Stimulated activated CD4-positive, alpha-beta T cell treated with anti-CD3 and anti-CD28 coated beads, Interleukin-2, amount 100 ng/mL, for 4 hours (primary cell): ENCODE measurements at places on chromosomes 4 and X.

DNA sequence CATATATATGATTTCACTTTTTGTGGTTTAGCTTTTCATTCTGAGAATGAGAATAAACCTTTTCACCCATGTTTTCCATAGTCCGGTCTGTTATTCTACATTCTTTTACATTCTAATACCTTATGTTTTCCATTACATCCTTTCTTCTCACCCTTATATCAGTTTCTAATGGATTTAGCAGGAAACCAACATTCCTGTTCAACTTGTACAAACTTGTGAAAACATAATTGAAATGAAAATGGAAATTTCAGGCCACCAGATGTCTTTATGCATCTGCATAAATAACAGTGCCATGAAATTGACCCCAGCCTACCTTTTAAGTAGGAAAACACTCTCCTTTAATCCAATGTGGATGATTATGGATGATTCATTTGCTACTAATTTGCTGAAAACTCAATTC is 494.8 kb upstream of the ZFP42 start:
- DNase-seq = no peak

DNA sequence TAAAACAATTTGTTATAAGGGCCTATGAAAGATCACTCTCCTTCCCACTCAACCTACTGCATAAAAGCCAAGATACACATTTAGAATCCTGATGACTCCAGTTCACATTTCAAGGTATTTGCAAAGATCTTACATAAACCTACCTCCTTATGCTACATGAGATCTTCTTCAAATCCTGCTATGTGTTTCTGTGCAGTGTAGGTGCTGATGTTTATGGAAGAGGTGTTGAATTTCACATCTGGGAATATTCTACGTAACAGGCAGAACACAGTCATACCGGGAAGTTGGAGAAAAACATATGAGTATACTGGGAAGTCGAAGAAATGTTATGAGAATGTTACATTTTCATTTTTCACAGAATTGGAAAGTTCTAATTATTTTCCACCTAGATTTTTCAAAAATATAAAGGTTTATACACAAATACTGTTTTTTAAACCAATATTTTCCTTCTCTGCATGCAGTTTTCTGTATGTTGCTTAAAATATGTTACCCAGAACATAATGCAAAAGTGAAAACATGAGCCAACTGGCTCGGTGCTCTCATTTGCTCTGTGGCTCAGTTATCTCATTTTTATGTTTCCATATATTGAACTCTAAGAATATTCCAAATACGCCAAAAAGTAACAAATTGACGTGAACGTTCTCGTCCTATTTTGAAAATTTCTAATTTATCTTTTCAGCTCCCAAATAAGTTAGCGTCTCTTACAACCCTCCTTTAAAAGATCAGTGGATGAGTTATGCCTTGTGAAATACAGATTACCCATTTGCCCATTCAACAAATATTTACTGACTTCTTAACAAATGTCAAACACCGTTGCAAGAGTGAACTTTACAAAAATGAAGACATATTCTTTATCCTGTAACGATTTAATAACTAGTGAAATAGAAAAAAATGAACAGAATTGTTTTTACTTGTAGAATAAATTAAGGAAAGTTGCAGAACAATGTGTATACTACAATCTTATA is 899.3 kb downstream of the STIM2 start:
- DNase-seq = no peak

- DNase-seq = no peak
Observed at GRCh38 chr4:180285796-180286195, 1957.4 kb upstream of the TENM3 start.

GRCh38 chr4:168713253-168713652 is 216.4 kb downstream of the PALLD start:
- no peak for DNase-seq

- no peak for DNase-seq
Observed at GRCh38 chr4:104743215-104743653, 248.5 kb upstream of the CXXC4 start.

DNA sequence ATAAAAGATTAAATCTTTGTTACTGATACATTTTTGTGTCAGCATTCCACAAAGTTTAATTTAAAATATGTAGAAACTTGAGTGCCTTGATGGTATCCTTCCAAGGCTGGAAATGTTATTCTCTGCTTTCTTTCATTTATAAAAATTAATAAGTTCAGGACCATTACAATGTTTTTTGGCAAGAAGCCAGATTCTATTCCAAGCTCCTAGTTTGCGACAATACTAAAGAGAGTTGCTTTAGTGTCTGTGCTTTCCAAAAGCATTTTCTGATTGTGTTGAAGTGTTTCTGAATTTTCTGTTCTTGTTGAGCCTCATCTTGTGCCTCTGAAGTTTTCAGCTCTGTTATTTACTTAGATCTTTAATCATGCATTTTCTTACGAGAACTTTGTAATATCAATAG is 516.2 kb downstream of the KCTD8 start:
- DNase-seq = no peak

GRCh38 chr4:41260116-41260733 is 3.5 kb downstream of the UCHL1 start:
- no peak for DNase-seq

DNA sequence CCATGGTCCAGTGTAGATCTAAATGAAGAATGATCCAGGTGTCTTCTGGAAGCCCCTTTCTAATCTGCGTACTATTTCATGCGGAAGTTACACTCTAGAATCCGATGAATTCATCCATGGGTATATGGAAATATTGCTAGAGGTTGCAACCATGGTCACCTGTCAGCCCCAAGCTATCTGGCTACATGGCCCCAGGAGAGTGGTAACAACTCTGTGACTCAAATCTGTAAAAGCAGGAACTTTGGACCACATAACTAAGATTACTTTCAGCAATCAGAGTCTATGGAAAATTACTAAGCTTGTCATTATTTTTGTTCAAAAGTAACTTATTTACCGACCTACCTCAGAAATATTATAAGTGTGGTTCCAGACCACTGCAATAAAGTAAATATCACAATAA is 150.6 kb upstream of the MED14 start:
- DNase-seq = no peak

GRCh38 chr4:185730849-185731608 is 81.0 kb downstream of the SORBS2 start:
- no peak for DNase-seq

GRCh38 chr4:105025263-105026017 is 121.2 kb upstream of the TET2 start:
- no peak for DNase-seq

- DNase-seq = no peak
Observed at GRCh38 chr4:24219209-24219608, 329.4 kb upstream of the PPARGC1A start.

- DNase-seq = no peak
Observed at GRCh38 chrX:2264179-2265030, 236.4 kb downstream of the DHRSX start.

GRCh38 chr4:100582146-100582545 is 64.3 kb upstream of the EMCN start:
- no peak for DNase-seq

- DNase-seq = no peak
Observed at GRCh38 chr4:18007625-18008024, 13.9 kb downstream of the LCORL start.

- DNase-seq = no peak
Observed at GRCh38 chr4:168353746-168354145, 35.2 kb upstream of the DDX60 start.

DNA sequence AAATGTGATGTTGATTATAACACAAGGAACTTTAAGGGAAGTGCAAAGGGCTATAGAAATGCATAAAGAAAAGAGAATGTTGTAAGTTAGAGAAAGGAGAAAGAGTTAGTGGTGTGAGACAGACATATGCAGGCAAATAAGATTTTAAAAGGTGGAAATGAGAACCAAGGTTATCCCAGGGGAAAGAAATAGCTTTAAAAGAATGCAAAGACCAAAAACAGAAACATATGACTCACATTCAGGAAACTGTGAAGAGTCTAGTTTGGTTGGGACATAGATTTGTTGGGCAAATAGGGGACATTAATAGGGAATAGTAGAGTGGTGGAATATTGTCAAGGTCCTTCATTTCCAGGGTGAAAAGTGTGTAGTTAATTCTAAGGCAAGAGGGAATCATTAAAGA is 52.4 kb downstream of the MAPK10 start:
- DNase-seq = no peak

GRCh38 chr4:15232366-15233263 is 195.2 kb upstream of the C1QTNF7 start:
- no peak for DNase-seq

DNA sequence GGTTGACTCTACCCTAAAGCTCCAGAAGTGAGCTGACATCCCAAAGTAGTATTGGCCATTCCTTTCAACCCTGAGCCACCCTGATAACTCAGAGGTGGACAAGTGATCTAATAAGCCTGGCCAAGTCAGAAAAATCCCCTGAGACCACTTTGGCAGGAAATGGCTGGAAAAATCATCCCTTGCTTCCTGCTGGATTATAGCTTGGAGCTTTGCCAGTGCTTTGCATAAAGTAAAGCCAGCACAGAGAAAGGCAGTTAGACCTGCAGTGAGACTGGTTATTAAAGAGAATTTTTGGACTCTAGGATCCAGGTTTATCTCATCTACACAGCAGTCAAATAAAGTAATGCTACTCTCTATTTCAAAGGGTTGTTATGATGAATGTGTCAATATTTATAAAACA is 6.4 kb downstream of the CXCL3 start:
- DNase-seq = no peak

DNA sequence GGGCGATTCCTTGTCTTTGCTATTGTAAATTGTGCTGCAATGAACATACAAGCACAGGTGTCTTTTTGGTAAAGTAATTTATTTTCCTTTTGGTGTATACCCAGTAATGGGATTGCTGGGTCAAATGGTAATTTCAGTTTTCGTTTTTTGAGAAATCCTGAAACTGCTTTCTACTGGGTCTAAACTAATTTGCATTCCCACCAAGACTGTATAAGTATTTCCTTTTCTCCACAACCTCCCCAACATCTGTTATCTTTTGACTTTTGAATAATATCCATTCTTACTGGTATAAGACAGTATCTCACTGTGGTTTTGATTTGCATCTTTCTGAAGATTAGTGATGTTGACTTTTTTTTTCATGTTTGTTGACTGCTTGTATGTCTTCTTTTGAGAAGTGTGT is 2506.0 kb downstream of the PCDH7 start:
- no peak for DNase-seq

- DNase-seq = no peak
Observed at GRCh38 chrX:23964191-23964590, 56.4 kb downstream of the CXorf58 start.

GRCh38 chr4:76800902-76801301 is 97.0 kb downstream of the SOWAHB start:
- DNase-seq = no peak

- no peak for DNase-seq
Observed at GRCh38 chr4:124887739-124888138, 175.2 kb upstream of the ANKRD50 start.

DNA sequence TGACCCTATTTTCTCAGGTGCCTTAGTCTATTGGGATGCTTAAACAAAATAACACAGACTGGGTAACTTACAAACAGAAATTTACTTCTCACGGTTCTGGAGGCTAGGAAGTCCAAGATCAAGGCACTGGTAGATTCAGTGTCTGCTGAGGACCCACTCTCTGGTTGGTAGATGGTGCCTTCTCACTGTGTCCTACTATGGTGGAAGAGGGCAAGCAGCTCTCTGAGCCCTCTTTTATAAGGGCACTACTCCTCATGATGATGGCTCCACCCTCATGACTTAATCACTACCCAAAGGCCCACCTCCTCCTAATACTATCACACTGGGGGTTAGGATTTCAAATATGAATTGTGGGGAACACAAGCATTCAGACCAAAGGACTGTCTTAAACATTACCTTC is 11.8 kb downstream of the SMIM14 start:
- DNase-seq = no peak

DNA sequence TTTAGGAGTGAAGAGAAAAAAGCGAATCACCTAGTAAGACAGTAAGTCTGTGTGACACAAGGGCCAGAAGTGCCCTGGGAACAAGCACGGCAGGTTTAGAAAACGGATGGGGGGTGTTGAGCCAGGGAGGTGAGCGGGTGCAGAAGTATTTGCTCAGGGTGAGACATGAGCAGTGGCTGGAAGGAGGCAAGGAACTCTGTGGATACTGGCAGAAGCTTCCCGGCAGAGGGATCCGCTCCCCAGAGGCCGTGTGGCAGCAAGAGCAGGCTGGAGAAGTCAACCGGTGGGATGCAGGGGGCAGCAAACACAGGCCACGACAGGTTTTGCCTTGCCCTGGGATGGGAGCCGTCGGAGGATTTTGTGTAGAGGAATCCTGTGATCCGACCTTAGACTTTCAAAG is 2.3 kb upstream of the UVSSA start:
- no peak for DNase-seq

DNA sequence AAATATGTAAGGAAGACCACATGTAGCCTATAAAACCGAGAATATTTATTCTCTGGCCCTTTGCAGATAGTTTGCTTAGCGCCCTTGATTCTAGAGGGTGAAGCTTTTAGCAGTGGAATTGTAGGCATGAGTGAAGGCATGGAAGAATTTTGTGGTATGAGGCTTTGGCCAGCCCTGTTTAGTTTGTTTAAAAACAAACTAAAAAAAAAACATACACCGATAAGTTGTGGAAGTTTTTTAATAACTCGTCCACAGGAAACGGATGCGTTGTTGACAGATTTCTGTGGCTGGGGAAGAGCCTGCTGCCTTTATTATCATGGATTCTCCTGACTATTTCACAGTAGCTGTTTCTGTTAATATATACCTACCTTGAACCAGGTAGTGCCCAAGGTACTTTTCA is 194.7 kb upstream of the LNX1 start:
- DNase-seq = no peak

DNA sequence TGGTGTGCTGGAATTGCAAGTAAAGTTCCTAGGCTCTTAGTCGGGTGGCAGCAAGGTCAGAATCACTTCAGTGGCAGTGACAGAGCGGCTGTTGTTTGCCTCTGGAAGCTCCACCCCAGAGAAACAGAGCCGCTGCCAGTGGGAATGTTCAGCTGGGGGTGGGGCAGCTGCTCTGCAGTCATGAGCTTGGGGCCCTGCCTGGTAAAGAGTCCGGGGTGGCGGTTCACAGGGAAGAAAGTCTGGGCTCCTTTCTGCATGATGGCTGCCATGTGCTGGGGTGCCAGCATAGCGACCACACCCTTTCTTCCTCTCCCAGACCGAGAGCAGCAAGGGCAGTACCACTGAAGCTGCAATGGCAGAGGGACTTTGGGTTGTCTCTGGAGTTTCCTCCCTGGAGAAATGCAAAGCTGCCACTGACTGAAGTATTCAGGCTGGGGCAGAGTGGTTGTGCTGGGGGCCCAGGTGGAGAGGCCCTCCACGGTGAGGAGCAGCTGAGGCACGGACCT is 108.8 kb upstream of the CENPE start:
- no peak for DNase-seq

GRCh38 chr4:185567381-185568376 is 32.4 kb upstream of the PDLIM3 start:
- no peak for DNase-seq

GRCh38 chr4:137635601-137636000 is 103.3 kb upstream of the PCDH18 start:
- DNase-seq = no peak

DNA sequence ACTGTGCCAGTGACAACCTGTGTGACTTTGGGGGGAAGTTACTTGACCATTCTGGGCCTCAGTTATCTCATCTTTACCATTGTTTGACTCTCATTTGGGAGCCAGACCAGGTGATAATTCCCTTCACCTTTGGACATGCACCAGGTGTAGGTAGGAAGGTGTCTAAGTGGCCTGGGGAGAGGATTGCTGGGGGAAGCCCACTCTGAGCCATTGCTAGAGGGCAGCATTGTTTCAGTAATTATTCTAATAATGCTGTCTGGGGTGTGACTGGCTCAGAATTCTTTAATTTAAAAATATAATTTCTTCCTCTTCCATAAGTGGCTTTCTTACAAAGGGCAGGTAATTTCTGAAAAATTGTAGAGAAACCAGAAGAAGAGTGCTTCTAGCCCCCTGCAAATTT is 104.3 kb downstream of the RTL9 start:
- no peak for DNase-seq

GRCh38 chr4:101418055-101418454 is 70.7 kb upstream of the PPP3CA start:
- DNase-seq = peak; percentile 16
